ENCODE measurements at places on chromosomes 11 and 22.

- no peak for DNase-seq
Measured at GRCh38 chr22:46583571-46583970, 36.6 kb upstream of the GRAMD4 start.

GRCh38 chr22:46598737-46599424 is 21.3 kb upstream of the GRAMD4 start:
- DNase-seq = no peak

- no peak for DNase-seq
Measured at GRCh38 chr11:113628912-113629311, 77.2 kb downstream of the TMPRSS5 start.

DNA sequence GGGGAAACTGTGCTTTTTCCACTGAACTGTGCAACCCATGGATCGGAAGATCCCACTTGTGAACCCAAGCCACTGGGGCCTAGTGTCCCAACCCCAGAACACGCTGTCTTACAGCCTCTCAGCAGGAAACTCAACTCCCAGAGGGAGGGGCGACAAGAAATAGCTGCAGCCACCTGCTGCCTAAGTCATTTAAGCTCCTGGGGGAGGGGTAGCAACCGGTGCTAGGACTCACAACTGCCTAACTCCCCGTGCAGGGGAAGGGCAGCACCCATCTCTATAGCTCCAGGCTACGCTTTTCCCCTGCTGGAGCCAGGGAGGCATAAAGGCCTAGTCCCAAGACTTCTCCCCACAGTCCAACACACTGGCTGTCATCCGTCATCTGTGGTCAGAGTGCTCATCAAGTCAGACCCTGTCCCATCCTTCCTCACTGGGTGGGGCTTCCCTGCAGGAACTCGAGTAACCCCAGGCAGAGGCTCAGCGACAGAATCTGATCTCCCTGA is 363.0 kb downstream of the LUZP2 start:
- DNase-seq = no peak

DNA sequence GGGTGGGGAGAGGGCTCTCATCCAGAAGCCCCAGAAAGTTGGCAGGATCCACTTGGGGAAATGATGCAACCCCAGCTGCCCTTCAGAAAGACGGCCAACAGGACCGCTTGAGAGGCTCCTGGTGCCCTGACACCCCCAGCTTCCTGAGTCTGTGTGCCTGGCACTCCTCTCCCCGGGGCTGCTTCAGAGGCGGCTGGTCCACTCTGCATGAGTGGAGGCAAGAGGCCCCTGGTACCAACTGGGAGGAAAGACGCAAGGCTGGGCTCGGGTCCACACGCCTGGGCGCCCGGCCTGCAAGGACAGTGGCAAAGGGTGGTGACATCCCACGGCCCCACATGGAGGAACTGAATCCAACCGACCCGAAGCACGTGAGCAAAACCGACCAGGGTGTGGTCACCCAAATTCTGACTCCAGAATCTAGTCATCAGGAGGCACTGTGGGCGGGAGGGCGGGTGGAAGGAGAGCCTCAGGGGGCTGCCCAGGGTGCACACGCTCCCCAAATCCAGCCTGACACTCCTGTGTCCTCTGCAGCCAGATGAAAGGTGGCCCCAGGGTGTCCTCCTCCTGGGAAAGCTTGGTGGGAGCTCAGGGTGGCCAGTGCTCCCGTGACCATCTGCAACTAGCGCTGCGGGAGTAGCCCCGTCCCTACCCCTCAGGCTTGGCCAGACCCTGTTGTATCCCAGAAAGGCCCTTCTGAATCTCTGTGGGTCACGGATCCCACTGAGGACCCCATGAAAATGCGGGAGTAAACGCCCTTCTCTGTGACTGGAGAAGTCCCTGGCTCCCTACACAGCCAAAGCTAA is 3.7 kb downstream of the RNH1 start:
- no peak for DNase-seq

DNA sequence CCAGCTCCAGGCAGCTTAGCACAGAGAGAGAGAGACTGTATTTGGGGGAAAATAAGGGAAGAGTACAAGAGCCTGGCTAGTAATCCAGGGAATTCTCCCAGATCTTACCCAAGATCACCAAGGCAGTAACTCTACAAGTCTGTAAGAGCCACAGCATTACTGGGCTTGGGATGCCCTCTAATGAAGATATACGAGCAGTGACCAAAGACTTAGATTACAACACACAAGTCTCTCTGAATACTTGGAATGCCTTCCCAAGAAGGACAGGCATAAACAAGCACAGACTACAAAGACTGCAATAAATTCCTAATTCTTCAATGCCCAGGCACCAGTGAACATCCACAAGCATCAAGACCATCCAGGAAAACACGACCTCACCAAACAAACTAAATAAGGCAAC is 17.7 kb downstream of the DNAJC24 start:
- no peak for DNase-seq

DNA sequence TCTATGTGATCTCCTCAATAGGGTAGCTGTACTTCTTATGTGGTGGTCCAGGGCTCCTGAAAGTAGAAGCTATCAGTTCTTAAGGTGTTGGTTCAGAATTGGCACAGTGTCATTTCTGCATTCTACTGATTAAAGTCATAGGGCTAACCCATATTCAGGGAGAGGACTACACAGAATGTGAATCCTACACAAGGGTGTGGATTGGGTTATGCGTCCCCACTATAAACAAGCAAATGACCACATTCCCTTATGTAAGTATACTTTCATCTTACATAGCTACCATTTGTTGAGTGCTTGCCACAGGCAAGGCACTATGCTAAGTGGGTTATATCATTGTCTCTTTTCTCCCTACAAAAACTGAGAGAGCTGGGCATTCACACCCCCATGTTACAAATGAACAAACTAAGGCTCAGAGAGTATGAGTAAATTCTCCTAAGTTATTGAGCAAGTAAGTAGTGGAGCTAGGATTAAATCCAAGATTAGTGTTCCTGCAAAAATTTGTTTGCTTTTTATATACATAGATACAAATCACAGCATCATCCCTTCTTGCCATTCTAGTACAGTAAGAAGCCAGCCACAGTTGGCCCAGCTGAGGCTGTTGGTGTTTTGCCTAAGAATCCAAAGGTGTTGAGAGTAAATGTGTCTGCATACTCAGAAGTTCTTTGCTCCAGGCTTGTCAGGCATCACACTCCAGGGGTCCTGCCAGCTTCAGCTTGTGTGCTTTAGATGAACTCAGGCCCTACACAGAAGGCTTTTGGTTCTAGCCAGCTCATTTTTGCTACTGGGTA is 157.8 kb downstream of the KIF18A start:
- no peak for DNase-seq

GRCh38 chr11:125494974-125495725 is 915 bp downstream of the FEZ1 start:
- no peak for DNase-seq

DNA sequence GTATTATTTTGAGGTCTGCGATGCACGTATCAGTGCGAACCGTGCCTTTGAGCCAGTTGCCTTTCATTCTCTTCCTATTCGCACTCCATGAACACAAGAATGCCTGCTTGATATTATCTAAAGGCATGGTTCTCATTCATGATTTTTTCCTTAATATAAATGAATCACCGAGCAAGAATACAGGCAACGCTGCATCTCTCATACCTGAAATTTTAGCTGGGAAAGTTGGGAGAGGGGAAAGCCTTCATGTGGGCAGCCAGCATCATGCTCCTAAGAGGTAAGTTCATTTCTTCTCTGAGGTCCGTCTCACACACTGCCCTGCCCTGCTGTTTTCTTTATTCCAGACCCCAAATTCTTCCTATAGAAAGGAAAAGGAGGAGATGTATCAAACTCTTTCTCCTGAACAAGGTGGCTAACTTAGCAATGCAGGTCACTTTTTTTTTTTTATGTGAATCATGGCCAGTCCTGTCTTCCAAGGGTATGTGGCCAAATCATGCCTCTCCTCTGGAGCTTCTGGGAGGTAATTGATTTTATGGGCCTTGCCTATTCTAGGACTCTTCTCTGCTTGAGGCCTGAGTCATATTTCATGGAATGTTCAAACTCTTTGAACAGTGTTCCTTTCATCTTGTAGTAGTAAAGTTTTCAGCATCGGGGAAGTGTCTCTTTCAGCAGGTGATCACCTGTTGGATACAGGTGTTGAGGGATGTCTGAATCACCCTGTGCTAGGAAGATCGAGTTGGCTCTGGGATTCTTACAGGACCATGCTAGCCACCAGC is 3.2 kb downstream of the GLB1L2 start:
- DNase-seq = no peak

GRCh38 chr11:90840071-90840470 is 617.2 kb upstream of the CHORDC1 start:
- no peak for DNase-seq

DNA sequence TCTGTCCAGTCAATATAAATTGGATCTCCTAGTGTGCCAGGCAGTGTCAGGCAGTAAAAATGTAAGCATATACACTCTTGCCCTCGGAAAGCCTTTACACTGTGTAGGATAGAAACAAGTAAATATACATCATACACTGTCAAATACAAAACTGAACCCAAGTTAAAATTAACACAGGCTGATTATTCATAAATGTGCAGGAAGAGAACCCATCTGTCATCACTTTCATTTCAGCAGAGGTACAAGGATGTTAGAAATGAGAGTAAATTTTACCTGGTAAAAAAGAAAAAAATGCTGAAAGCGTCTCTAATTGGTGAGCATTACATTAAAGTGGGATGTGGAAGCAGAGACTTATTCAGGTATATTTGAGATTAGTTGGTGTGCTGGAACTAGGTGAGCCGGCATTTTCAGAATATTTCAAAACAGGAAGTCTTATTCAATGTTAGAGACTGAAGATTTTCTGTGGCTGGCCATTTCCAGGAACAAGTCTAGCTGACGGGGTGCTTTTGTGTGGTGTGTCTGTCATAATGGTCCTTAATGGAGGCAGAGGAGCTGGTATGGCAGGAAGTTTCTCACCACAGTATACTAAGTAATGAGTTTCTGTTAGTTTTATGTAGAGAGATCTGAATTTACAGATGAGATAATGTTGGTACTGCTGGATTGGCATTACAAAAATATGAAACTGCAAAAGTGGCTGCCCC is 192.6 kb downstream of the CASP12 start:
- peak; percentile 60 for DNase-seq

GRCh38 chr22:44898236-44898635 is 111.6 kb downstream of the PHF21B start:
- no peak for DNase-seq

GRCh38 chr22:21074102-21074715 is 28.5 kb downstream of the LRRC74B start:
- DNase-seq = no peak

GRCh38 chr11:63635762-63636465 is 21.7 kb upstream of the PLAAT3 start:
- DNase-seq = peak; percentile 40

DNA sequence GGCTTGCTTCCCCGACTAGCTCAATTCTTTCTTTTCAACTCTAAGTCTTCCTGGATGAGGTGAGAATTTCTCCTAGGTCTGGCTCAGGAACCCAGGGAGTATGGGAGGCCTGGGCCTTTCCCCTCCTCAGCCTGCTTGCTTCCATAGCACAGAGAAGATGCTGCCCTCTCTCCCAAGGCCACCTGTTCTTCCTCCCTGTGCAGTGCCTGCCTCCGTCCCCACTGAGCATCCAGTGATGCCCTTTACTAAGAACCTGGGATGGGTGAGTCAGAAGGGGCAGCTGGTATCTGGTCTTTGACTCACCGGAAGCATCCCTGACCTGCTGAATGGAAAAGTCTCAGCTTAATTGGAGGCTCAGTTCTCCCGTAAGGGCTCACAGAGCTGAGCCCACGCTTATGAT is 607.9 kb downstream of the BUD13 start:
- no peak for DNase-seq

- no peak for DNase-seq
Measured at GRCh38 chr11:44032299-44033085, 15.3 kb upstream of the ACCSL start.

GRCh38 chr11:109859045-109859724 is 234.0 kb upstream of the ZC3H12C start:
- DNase-seq = no peak

DNA sequence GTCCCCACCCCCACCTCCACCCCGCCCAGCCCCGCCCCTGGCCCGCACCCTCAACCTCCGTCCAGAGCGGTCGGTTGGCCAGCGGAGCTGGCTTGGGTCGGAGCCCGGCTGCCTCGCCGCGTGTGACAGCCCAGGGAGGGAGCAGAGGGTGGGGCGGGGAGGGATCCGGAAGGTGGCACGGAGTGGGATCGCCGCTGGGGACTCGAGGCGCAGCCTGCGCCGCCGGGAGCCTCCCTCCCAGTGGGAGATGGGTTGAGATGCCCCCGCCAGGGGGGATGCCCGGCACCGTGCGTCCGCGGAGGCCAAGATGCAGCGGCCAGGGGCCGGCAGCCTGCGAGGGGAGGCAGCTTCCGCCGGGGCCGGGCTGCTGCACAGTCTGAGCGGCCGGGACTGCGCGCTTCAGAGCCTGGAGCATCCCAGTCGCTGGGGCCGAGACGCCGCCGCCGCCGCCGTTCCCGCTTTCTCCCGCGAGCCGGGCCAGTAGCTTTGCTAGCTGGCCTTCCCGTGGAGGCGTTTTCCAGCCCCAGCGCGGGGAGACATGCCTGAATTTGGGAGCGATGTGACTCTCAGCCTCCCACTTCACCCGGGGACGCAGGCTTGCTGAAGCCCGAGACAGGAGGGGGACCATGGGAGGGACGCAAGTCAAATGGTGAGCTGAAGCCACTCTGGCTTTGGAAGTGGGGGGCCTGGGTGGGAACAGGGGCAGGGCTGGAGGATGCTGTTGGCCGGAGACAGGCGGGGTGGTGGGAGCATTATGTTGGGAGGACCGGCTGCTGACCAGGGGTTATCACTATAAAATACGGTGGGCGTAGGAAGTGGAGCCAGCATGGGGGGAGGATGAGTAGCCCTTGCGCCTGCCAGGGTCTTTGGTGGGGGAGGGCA is 40.2 kb downstream of the DIXDC1 start:
- no peak for DNase-seq

DNA sequence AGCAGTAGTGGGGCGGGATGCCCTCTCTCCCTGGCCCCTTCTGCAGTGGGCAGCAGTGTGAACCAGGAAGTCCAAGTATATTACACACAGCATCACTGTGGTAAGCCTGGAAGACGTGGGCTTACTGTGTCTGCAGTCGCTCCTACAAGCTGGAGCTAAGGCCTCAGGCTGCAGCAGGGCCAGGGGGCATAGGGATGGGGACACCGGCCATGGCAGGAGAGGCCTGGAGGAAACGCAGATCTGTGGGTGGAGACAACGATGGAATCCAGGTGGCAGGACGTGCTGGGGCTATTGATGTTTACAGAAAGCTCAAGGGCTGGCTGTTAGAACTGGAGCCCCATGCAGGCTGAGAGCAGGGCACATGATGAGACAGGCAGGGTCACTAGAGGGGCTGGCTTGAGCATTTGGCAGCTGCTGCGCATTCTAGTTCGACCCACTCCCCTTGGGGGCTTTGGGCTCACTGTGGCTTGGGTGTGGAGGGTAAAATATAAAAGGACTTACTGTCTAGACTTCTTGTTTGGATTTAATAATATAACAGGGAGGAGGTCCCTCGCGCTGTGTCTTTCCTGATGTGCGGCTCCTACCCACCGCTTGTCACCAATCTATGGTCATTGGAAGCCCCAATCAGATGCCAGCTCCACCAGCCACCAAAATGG is 539.5 kb downstream of the TBC1D22A start:
- no peak for DNase-seq

GRCh38 chr11:76560219-76560618 is 110.3 kb downstream of the LRRC32 start:
- DNase-seq = no peak

GRCh38 chr11:30360741-30361140 is 37.8 kb downstream of the ARL14EP start:
- no peak for DNase-seq
